ENCODE measurements at places on chromosomes 16 and 17. TPM values are rescaled to one million over a fixed set of nuclear protein-coding genes. Genes with fewer than 3 reads are reported as not detected.

MMP15 gene
- 317 TPM for polyA plus RNA-seq

TBC1D3C gene
- 5.4 TPM for polyA plus RNA-seq

IKZF3 gene
- polyA plus RNA-seq, result 0.02 TPM

KRTAP4-4 gene
- not detected for polyA plus RNA-seq

ITGB3 gene
- polyA plus RNA-seq, result 4.6 TPM

ABCC12 gene
- polyA plus RNA-seq, result not detected

KRT24 gene
- not detected for polyA plus RNA-seq

DNA sequence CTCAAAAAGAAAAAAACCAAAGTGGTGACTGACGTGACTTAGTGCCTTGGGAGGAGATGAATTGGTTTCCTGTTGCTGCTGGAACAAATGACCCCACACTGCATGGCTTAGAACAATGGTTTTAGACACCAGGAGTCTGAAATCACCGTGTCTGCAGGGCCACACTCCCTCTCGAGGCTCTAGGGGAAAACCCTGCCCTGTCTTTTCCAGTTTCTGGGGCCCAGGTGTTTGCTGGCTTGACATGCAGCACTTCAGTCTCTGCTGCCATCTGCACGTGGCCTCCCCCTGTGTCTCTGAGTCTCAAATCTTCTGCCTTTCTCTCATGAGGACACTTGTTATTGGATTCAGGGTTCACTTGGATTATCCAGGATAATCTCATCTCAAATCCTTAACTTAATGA lies 323.8 kb upstream of the TNRC6C start:
- no peak for DNase-seq

DNA sequence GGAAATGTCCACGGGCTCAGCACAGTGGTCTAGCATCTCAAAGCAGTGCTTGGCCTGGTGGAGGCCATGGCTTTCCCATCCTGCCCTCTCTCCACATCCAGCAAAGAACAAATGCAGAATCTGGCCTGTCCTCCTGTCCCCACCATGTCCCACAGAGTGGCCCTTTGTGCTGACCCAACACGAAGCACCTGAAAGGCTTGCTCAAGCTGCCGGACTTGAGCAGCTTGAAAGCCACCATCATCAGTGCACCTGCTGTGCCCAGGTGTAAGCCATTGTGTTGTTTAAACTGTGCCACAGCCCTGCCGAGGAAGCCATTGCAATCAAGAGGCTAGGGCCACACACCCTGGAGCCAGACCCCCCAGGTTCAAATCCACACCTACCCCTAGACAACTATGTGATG lies 115.5 kb downstream of the SOCS1 start:
- no peak for DNase-seq

- no peak for DNase-seq
These were observed 190.0 kb downstream of the C16orf95 start for GRCh38 chr16:87127061-87127765.

DNA sequence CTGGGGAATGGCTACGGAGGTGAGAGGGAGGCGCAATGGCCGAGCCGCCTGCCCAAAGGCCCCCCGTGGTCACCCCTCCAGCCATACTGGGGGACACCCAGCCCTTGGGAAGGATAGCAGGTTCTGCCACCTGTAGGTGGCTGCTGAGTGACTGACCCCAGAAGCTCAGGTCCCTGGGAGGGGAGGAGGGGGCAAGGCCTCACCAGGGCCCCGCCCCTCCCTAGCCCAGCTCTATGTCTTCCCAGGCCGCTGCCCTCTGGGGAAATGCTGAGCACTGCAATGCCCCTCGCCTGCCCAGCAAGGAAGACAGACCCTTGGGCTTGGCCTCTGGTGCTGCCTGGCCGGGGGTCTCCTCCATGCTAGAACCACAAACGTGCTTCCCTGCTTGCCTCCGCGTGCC lies 11.4 kb upstream of the CLDN9 start:
- no peak for DNase-seq

DNA sequence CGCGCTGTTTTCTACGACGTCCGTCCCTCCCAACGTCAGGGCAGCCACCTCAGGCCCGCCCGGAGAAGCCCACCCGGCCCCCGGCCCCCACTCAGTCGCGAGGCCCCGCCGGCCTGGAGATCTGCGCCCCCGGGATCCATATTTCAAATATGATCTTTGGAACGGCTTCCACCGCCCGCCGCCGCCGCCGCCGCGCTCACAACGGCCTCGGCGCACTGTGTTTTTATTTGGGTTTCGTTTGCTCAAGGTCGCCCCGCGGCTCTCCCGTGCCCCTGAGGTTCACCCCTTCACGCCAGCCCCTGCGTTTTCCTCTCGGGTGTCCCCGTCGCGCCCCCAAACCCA lies 4.2 kb upstream of the CBX4 start:
- DNase-seq, result no peak

- DNase-seq, result peak; percentile 87
These were observed 20.6 kb downstream of the VPS53 start for GRCh38 chr17:693791-694638.

- DNase-seq, result no peak
These were observed 83.1 kb downstream of the TNRC6C start for GRCh38 chr17:78041386-78042179.

GRCh38 chr16:76653390-76654026 lies 376.3 kb downstream of the CNTNAP4 start:
- DNase-seq, result peak; percentile 63

DNA sequence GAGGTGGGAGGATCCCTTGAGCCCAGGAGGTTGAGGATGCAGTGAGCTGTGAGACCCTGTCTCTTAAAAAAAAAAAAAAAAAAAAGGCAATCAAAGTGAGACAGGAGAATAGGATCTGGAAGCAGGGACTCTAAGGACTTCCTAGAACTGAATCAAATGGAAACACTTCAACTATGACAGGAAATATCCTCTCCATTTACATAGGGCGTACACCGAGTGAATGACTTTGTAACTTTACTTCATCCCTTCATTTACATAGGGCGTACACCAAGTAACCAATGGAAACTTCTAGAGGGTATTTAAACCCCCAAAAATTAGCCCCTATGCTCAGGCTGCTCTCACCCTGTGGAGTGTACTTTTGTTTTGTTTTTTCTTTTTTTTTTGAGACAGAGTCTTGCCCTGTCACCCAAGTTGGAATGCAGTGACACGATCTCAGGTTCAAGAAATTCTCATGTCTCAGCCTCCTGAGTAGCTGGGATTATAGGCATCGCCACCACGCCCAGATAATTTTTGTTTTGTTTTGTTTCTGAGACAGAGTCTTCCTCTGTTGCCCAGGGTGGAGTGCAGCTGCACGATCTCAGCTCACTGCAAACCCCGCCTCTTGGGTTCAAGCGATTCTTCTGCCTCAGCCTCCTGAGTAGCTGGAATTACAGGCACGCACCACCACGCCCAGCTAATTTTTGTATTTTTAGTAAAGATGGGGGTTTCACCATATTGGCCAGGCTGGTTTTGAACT lies 9.6 kb upstream of the PRPSAP1 start:
- DNase-seq, result no peak

DNA sequence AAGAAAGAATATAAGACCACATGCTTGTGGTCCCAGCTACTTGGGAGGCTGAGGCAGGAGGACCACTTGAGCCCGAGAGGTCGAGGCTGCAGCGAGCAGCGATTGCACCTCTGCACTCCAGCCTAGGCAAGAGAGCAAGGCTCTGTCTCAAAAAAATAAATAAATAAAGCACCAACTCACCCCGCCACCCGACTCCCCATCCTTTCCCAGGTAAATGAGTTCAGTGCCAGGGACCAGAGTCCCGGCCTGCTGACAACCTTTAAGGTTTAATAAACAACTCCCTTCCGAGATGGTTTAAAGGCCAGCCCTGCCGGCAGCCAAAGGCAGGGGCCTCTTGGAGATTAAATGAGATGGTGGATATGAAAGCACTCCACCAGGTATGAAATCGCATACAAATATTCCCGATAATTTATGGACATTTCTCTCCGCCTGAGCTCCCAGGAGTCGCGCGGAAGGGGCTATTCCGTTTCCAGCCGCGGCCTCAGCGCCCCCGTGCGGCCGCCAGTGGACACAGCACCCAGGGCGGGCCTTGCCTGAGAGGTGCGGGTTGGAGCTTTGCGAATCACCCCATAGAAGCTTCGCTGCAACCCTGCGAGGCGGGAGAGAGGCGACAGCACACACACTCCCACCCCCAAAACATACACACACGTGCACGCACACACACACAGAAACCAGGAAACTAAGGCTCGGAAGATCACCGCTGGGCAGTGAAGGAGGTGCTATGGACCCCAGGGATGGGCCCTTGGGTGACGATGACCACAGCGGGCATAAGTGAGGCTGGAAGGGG lies 4.0 kb upstream of the RPL38 start:
- peak; percentile 68 for DNase-seq

DNA sequence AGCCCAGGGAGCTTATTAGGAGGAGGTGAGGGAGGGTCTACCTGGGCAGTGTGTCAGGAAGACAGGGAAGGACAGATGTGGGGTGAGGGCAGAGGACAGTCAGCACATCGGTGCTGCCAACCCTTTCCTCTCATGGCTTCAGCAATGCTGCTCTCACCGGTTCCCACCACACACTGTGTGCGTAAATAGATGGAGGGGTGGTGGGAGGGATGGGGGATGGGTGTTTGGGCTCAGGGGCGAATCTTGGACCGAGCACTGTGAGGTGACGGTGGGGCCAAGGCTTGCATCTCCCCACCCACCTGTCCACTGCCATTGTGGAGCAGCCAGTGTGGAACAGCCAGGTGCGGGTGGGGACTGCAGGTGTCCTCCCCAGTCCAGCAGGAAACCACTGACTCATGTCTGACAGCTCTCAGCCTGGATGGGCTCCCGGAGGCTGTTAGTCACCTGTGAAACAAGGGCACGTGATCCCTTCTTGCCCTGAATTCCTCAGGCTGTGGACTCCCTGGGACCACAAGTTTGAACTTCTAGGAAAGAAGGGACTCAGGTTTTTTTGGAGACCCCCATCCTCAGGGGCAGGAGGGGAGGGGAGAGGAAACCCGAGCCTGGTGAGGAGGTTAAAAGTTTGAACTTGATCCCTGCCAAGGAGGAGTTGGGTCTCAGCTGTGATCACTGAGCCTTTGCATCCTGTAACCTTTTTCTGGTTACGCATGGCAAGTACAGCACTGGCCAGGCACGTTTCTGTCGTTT lies 42.7 kb upstream of the SMPD3 start:
- DNase-seq, result peak; percentile 16

DNA sequence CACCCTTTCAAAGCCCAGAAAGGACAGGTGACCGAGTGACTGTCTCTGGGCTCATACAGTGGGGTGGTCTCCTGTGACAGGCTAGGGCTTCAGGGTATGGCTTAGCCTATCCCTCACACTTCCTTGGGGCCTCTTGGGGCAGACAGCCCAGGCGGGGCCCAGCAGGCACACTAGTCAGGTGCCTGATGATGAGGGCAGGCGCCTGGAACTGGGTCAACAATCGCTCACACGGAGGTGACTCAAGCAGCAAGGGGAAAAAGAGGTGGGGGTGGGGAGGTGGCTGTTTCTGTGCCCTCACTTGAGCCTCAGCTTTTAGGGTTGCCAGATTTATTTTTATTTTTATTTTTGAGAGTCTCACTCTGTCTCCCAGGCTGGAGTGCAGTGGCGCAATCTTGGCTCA lies 6.4 kb upstream of the GRN start:
- DNase-seq, result no peak

DNA sequence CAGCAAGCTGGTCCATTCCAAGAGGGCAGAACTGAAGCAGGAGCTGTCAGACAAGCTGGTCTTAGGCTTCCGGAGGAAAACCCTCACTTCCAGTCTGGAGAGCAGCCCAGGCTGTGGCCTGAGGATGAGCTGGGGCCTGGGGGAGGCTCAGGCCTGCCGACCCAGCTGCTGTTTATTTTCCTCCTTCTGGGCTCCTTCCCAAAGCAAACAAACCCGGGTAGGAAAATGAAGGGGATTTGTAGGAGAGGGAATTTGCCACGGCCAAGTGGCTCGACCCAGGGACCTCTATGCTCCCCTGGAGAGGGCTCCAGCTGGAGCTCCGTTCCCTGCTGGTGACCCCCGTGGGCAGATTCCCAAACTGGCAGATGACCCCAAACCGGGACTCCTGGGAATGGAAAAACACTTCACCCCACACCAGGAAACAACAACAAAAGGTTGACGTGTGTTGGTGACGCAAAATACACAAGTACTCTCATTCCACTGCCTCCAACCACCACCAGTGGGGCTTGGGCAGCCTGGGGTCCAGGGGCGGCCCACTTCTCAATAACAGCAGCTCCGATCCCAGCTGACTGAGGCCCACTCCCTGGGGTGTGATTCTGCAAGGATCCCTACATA lies 8.8 kb downstream of the JUP start:
- DNase-seq, result peak; percentile 98

DNA sequence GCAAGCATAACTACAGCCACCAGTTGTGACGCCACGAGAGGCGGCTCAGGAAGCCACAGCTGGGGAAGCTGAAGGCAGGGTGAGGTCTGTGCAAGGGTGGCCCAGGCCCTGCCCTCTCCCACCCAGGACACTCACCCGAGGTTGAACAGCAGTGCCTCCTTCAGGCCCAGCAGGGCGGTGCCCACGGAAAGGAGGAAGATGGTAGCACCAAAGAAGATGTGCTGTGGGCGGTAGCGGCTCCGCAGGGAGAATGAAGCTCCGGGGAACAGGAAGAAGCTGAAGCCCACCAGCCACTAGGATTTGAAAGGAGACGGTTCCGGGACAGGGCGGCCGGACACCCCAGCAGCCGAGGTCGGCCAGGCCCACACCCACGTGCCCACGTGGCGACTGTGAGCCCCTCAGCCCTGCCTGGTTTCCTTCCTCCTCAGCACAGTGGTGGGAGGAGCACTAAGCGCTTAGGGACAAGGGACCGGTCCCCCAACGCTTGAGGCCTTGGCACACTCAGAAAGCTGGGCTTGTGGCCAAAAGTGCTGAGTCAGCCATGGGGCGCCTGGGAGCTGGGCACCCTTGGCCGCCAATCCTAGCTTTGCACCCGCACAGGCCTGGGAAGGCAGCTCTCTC lies 11.0 kb downstream of the CYB561 start:
- no peak for DNase-seq

DNA sequence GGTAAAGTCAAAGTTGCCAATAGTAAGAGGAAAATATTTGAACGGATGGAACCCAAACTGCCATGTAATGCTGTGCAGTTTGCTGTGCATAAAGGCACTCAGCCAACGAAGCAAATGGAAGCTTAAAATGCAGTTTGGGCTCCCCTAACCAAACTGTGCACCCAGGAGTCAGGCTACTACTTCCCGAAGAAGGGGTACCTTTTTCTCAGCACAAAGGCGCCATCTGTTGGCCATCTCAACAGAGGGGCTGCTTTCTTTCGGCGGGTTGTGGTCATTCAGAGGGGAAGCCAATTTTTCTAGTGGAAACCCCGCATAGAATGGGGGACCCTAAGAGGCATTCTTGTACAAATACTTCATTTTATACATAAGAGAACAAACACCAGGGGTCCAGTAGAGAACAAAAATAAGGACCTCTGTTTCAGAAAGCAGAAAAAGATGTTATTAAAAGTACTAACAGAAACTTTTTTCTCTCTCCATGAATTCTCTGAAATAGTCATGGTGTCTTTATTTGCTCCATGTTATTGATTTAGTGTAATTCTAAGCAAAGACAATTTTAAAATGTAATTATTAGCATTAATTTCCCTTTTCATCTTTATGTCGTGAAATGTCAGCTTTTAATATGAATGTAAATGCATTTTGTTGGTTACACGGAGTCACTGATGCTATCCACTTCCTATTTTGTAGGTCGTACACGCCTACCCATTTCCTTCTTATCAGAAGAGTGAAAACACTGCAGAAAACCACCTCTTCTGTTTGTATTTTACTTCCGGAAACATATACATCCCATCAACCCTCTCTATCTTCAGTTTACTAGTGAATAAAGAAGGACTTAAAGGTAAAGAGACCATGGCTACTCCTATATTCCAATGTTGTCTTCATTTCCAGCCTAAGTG lies 453.3 kb downstream of the KCNJ2 start:
- DNase-seq, result peak; percentile 47

- DNase-seq, result peak; percentile 67
These were observed 113.5 kb upstream of the RPL38 start for GRCh38 chr17:74089869-74090464.
